ENCODE measurements at places on chromosomes 7 and 10.

DNA sequence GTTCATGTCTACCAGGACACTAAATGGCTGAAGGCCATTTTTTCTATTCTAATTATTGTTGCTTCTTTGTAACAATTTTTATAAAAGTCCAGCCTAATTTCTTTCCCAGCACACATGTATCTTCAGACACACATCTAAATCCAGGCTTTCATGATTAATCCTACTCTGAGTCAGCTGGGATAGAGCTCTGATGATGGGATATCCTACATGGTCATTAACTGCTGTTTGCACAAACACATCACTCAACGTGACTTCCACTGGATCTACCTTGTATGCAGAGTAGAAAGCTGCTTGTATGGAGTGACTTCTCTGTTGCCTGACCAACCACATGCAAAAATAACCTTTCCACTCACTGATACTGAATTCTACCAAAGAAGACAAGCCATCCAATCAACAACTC lies 260.9 kb downstream of the AHR start:
- no peak for DNase-seq

DNA sequence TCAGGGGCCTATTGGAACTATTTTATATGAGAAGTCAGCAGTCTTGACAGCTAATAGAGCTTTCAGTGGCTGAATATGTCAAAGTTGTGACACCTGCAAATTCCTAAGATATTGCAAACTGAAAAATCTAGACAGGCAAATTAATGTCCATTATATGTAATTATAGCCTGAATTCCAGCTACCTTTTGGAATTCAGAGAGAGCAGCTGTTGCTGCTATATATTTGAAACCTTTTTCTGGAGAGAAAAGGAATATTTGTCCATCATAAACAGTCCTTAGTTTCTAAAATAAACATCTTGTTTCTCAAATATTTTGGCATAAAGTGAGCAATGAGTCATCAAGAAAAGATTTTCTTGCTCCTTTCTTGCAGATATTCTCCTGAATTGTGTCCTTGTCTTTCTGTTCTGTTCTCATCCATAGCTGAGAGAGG lies 408.9 kb upstream of the SEMA3D start:
- no peak for DNase-seq

GRCh38 chr10:124565565-124566221 lies 104.1 kb downstream of the LHPP start:
- peak; percentile 23 for DNase-seq

DNA sequence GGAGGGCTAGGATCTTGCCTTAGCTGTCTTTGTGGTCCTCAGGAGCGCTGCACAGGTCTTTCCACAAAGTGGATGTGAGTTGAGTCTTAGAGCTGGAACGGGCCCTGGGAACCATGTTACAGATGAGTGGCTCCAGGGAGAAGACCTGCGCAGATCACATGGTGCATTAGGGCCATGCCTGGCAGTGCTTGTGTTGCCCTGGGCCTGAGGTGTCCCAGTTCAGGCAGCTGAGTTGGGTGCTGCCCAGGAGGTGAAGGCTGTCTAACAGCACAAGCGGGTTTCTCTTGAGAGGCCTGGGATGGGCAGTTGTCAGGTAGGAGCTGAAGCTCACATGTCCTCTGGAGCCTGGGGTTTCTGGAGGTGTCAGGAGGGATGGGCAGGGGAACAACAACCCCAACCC lies 33.7 kb upstream of the ANKRD2 start:
- DNase-seq = no peak

DNA sequence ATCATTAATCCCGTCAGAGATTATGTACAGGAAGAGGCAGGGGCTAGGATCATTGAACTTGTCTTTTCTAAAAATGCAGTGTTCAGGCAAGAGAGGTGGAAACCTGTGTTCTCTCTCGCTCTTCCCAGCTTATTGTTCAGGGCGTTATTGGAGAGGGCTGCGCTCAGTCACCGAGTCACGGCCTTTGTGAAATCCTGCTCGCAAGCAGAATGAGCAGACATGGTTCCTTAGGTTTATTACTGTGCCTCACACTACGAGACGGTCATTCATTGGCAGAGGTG lies 631 bp upstream of the PRKRIP1 start:
- DNase-seq = no peak

DNA sequence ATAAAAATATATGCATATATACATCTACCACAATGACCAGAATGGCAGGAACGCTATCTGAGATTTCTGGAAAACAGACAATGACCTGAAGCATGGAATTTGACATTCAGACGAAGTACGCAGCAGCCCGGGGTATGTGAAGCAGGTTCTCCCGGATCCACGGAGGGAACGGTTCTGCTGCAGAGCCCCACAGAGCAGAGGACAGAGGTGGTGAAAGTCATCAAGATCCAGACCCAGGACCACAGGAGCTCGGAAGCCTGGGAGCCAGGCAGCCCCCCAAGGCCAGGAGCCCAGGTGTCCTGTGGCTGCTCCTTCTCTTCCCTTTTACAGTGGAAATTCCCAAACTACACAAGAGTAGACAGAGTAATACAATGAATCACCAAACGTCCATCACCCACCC lies 42.1 kb upstream of the DNAAF5 start:
- DNase-seq = no peak

DNA sequence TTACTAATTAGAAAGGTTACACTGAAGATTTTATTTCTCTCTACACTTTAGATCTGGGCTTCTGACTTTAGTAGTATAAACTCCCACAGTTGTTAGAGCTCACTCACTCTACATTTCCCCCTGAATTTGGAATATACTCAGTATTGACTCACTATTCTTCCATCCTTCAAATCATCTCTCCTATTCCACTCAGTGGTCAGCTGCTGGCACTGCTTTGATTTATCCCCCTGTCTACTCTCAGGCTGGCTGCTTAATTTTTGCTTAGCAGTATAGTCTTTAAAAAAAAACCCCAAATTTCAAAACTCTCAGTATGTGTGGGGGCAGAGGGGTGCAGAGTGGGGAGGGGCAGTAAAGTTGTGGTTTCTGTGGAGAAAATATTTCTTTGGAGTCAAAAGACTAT lies 68.9 kb downstream of the CDK6 start:
- DNase-seq = no peak

GRCh38 chr7:10779465-10780399 lies 193.9 kb upstream of the PHF14 start:
- DNase-seq = no peak

DNA sequence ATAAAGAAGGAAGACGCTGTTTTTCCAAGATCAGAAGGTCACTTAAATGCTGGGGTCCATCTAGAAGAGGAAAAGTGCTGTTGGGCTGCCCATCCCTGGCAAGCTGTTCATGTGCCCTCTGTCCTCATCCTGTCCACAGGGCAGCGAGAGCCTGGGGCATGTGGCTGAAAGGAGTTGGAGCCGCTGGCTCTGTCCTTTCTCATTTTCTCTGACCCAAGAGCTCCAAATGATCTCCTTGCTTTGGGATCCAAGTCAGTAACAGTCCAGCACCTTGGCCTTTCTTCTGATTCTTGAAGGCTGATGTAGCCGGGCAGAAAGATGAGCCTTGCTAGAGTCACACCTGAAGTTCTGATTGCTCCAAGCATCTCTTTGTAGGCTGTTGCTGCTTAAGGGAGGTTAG lies 44.4 kb downstream of the SPDYE5 start:
- no peak for DNase-seq

DNA sequence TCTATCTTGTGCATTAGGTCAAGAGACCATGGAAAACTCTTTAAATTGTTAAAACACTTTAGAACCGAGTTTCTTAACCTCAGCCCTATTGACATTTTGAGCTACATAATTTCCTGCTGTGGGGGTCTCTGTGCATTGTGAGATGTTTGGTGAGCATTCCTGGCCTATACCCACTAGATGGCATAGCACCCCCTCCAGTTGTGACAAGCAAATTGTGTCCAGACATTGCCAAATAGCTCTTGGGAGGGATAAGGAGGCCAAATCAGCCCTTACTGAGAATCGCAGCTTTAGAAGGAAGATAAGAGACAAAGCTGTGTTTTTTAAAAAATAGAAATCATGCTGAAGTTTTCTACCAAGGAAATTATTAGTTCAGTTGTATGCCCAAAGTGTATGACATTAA lies 1158.5 kb upstream of the C7orf33 start:
- peak; percentile 14 for DNase-seq

DNA sequence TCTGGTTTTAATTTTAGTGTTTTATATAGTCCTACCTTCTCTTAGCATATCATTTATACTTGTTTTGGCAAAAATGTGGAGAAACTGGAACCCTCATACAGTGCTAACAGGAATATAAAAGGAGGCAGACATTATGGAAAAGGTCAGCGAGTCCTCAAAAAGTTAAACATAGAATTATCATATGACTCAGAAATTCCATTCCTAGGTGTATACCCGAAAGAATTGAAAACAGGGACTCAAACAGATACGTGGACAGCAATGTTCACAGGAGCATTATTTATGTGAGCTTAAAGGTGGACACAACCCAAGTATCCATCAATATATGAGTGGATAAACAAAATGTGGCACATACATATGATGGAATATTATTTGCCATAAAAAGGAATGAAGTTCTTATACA lies 51.5 kb downstream of the VAX1 start:
- no peak for DNase-seq

GRCh38 chr10:639751-640672 lies 49.5 kb downstream of the DIP2C start:
- no peak for DNase-seq

GRCh38 chr10:100739517-100740368 lies 5.6 kb upstream of the PAX2 start:
- DNase-seq = no peak

GRCh38 chr7:22358820-22359697 lies 2.1 kb upstream of the RAPGEF5 start:
- DNase-seq = no peak

- DNase-seq = no peak
These were observed 48.7 kb downstream of the SP8 start for GRCh38 chr7:20737840-20738448.

DNA sequence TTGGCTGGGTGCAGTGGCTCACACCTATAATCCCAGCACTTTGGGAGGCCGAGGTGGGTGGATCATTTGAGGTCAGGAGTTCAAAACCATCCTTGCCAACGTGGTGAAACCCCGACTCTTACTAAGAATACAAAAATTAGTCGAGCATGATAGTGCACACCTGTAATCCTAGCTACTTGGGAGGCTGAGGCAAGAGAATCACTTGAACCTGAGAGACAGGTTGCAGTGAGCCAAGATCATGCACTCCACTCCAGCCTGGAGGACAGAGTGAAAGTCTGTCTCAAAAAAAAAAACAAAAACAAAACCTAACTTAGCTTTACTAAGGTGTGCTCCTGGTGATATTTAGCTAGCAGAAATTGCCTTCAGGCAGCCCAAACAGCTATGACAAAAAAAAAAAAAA lies 24.3 kb upstream of the VDAC2 start:
- DNase-seq = no peak

All from MCF 10A (cell line).